ENCODE measurements at places on chromosomes 12 and 14.
A peak's percentile ranks its signal among the peaks of the same experiment; 100 is the strongest.

DNA sequence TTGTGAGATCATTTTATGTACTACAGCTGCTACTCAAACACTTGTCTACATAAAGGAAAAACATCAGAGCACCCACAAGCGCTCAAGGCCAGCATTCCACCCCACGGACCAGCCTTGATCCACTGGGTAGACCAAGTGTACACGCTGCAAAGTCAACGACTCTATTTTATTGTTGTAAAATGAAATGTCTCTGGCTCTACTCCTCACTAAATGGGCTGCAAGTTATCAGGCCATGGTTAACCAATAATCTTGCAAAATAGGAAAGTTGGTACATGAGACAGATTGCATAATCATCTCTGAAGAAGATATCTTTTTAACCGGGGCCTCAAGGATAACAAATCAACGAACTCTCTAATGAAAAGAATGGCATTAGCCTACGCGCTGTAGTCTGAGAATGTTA lies 69.9 kb upstream of the FOXN3 start:
- DNase-seq = no peak

DNA sequence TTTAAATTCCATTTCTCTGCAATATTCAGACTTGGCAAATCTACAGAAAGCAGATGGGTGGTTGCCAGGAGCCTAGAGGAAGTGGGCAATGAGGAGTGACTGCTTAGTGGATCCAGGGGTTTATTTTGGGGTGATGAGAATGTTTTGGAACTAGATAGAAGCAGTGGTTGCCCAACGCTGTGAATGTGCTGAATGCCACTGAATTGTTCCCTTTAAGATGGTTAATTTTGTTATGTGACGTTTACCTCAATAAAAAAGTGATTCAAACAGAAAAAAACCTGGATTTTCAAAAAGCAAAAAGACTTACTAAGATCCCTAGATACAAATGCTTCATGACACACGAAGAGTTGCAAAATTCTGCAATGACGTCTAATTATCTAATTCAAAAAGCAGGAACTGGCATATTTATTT lies 34.2 kb downstream of the DAO start:
- no peak for DNase-seq

DNA sequence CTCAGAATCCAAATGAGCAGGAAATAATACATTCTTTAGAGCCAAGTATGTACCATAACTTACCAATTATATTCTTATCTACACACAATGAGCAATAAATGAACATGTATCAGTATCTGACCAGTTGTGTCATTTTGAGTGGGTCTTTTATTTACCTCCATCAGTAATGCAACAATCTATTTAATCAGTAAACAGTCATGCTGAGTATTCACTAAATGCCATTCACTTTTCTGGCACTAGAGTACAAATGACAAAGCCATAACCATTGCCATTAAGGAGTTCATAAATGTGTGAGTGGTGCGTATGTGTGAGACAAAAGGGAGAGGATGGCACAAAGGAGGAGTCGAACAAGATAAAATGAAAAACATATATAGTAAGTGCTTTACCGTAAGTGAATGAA lies 1.5 kb upstream of the STRAP start:
- no peak for DNase-seq

DNA sequence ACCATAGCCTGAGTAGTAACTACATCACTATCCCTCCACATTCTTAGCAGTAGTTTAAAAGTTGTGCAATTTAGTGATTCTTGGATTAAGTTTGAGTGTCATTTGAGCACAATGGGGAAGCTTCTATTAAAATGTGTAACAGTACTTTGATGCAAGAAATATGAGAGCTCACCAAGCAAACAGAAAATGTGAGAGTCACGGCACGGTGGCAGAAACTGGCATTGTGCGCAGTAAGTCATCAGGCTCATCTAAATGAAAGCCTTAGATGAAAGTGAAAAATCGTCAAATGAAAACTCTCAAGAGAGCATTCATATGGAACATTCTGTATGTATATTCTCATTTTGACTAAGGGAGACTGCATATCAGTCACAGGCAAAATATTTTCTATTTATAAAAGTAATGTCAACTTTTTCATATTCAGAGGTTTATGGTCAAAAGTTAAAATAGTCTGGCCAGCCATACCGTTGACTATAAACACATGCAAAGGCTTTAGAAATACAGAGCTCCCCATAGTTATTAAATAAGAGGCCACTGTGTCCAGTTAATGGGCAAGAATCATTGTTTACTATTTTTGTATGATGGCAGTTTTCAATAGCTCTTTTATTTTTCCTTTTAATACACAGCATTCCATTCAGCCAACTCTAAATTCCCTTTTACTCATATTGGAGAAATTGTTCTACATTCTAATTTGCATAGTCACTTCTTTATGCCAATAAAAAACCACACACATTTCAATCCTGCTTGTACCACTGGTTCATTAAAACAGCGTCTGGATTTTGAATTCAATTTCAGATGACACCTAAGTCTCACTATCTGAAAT lies 167.9 kb downstream of the PRKD1 start:
- no peak for DNase-seq

DNA sequence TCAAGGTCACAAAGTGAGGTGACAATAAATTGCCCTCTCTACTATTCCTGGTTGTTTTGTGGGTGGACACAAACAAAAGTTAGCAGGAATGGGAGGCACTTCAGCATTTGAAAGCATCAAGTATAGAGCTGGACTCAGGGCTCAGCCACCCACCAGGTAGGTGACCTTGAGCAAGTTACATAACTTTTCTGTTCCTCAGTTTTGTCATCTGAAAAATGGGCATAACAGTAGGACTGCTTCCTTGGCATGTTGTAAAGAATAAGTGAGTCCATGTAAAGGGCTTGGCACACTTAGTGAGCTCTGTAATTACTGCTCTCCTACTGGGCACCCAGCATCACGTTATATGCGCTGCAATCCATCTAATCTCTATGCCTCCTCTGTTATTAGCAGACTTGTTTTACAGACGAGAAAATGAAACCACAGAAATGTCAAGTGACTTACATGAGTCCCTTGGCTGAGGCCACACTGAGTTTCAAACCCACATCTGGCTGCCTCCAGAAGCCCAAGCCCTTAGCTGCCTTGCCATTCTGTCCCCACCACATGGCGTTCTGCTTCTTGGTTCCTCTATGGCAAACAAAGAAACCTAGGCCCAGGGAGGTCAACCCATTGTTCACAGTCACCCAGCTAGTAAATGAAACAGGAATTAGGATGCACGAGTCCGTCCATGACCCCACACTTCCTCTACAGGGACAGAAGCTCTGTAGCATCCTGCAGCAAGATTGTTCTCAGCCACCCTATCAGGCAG lies 63.2 kb upstream of the SLC24A4 start:
- DNase-seq = no peak

DNA sequence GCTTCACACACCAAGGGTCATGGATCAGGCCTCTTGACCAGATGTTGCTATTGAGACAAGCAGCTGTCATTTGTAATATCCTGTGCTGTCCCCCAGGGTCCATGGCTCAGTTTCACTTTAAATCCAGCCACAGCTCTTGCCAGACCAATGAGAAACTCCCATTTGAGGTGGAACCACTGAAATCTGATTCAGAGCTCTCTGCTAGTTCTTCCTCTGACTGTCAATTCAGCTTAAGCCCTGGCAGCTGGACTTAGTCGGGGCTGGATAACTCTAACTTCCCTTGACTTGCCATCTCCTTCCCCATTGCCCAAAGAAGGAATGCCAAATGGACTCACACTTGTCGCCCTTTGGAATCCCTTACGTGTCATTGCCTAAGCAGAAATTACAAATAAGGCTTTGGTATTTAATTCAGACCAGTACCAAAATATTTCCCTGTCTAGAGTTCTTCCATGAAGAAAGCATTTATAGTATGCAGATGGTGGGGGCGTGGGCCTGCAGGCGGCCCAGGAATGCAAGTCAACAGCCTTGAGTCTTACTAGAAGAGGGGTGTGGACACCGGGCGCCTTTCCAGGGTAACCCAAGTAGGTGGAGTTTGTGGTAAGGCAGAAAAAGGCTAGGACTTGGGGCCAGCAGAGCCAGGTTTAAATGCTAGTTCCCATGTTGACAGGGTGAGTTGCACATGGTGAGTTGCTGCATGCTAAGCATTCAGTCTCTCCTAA lies 96.9 kb upstream of the TMPO start:
- DNase-seq = peak; percentile 72

- no peak for DNase-seq
Measured at GRCh38 chr14:74176400-74176793, 62.9 kb upstream of the VSX2 start.
